Transverse colon (tissue), 4 donors: ENCODE measurements at places on chromosomes 6 and 20.

DNA sequence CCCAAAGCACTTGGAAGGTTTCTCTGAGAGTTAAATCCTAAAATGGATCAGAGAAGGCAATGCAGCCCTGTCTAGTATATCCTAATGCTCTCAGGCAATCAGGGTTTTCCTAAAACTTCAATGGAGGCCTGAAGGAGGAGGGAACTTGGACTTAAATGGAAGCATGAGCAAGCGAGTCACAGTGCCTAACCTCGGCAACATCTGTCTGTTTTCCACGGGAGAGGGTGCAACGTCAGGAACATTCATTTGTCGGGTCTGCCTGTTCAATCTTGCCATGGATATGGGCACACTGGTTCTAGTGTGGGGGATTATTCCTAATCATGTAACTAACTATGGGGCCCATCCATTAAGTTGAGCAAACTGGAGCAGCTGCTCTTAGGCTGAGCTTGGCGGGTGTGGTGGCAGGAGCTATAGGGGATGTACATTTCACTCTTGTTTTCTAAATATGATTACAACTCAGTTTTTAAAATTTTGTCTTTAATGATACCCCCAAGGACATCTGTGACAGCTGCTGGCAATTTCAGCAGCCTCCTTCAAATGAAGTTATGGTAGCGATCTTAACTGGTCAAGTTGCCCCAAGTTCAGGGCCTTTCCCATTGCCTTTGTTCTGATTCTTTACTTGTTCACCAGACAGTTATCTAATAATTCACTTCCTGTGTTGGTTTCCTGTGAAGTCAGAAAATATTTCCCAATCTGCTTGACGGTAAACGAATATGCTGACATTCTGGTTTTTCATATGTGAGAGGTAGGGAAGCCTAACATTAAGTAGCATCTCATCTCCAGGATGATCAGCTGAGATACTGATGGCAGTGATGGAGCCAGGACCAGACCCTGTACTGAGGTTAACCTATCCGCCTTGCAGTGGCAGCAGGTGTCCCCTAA, 21.6 kb downstream of the DSE start:
- DNase-seq = no peak

- peak; percentile 83 for DNase-seq
Measured at GRCh38 chr6:7723041-7723447, 2.9 kb upstream of the BMP6 start.

DNA sequence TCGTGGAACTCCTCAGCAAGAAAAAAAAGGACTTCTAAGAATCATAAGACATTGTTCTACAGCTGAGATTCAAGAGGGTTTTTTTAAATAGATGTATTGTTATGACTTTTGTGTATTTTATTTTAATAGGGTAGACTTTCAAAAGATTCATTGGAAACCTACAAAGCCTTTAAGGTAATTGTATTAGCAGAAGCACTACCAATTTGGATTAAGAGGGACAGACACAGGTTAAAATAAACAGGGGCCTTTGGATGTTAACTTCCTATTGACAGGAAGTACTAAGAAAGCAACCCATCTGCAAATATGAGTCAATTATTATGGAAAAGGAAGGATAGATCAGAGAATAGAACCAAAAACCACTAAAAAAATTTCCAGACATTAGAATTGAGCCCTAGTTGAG, 153.5 kb downstream of the HDGFL1 start:
- no peak for DNase-seq

DNA sequence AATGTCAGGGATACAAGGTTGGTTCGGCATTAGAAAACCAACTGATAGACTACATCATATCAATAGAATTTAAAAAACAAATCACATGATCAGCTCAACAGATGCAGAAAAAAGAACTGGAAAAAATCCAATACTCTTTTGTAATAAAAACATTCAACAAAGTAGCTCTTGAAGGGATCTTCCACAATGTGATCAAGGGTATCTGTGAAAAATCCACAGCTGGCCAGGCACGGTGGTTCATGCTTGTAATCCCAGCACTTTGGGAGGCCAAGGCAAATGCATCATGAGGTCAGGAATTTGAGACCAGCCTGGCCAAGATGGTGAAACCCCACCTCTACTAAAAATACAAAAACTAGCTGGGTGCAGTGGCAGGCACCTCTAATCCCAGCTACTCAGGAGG, 63.1 kb downstream of the ASCC3 start:
- no peak for DNase-seq
